Mesenchymal stem cell (in vitro differentiated cells and primary cell): ENCODE measurements at places on chromosomes 6 and 20.

- DNase-seq: no peak
These were observed 116.4 kb downstream of the KIF6 start for GRCh38 chr6:39608652-39609345.

DNA sequence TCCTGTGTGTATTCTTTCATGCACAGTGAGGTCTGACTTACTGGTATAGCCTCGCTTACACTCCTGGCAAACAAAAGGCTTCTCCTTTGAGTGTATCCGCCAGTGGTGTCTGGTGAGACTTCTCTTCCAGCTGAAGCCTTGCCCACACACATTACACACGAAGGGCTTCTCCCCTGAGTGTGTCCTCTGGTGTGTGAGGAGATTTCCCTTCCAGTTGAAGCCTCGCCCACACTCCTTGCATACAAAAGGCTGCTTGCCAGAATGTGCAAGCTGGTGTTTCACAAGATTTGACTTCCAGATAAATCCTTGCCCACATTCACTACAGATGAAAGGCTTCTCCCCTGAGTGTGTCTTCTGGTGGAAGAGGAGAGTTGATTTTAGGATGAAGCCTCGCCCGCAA is 21.5 kb downstream of the ZNF337 start:
- DNase-seq: no peak

- DNase-seq: no peak
These were observed 11.1 kb upstream of the LYRM2 start for GRCh38 chr6:89649682-89650081.

DNA sequence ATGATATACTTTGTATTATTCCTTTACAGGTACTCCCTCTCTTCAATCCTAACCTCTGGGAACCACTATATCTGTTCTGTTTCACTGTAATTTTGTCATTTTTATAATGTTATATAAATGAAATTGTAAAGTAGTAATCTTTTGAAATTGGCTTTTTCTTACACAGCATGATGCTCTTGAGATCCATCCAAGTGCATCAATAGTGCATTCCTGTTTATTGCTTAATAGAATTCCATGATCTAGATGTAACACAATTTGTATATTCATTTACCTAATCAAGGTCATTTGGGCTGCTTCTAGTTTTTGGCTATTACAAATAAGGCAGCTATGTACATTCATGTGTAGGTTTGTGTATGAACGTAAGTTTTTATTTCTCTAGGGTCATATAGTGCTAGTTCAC is 174.6 kb downstream of the KHDC1L start:
- no peak for DNase-seq

DNA sequence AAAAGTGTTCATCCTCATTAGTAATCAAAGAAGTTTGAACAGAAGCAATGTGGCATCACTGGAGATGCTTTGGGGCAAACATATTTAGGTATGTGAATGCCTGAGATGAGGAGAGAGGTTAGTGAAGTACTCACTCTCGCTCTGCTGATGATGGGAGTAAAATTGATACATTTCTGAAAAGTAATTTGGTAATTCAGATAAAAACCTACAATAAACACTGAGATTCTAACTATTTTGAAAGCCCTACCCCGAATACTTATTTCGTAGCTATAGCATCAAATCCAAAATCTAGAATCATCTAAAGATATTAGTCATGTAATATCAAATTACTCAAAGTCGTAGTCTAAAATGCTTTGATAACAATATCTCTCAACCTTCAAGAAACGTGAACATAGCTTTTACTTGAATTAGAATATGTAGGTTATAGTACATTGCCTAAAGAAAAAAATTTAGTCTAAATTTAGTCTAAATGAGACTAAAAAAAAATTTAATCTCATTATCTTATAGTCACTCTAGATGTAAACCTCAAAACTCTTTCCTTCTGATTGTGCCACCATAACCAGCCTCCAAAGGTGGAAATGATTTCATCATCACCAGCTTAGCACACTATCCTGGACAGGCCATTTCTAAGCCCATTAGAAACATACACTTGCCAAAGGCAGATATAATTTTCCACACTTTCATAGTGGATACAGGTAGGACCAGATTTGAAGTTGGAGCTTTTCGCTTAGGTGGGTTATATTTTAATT is 232.5 kb upstream of the TAB2 start:
- DNase-seq: no peak

GRCh38 chr20:61728326-61728725 is 337.4 kb downstream of the TAF4 start:
- no peak for DNase-seq

- DNase-seq: peak; percentile 26
These were observed 299.0 kb upstream of the STXBP5 start for GRCh38 chr6:146905181-146905704.

DNA sequence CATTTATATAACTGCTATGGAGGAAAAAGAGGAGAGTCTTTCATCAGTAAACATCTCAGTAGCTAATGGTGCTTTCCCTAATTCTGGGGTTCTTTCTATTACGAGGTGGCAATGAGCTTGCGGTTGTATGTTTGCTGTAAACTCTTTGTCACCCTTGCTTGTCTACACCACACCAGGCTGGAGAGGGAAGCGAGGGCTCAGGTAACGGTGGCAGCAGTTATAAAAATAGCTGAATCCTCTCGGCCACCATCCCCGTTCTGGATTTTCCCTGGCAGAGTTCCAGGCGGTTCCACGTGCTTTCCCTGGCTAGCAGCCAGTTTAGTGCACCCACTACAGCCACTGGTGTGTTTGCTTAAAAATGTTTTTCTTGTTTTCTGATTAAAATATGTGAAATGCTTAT is 39.0 kb downstream of the MAS1 start:
- DNase-seq: no peak

- DNase-seq: no peak
These were observed 426.2 kb downstream of the BMP2 start for GRCh38 chr20:7193681-7194080.

GRCh38 chr6:127515234-127515793 is 3.8 kb downstream of the MTCL3 start:
- DNase-seq: no peak

GRCh38 chr6:33117811-33118277 is 42.1 kb downstream of the HLA-DPB1 start:
- no peak for DNase-seq

- DNase-seq: no peak
These were observed 153.3 kb downstream of the PKHD1 start for GRCh38 chr6:51934098-51934497.

GRCh38 chr6:7542874-7543624 is 1.6 kb downstream of the DSP start:
- DNase-seq: peak; percentile 72

DNA sequence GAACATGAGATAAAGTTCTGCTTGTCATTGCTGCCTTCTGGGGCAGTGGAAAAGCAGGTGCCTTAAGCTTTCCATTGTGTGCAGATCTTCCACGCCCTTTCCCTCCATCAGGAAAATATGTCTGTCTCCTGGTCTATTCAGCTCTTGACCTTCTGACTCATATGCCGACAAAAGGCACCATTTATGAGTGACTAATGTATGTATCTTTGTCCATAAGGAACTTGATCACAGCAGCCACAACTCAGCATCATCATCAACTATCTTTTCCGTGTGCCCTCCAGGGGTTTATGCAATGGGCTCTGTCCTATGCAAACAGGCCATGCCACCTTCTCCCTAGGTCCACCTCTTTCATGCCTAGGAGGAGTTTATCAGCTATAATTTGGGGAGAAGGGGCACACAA is 102.7 kb upstream of the QKI start:
- peak; percentile 6 for DNase-seq

DNA sequence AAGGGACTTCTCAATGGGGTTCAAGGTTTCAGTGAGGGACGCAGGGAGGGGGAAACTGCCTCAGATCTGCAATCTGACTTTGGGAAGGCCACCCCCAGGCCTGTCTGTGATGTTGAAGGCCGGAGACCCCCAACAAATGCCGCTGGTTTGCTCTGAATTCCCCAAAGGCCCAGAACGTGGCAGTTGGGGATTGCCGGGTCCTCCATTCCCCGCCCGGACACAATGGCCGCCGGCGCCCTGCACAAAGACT is 326 bp upstream of the BCL2L1 start:
- peak; percentile 83 for DNase-seq

DNA sequence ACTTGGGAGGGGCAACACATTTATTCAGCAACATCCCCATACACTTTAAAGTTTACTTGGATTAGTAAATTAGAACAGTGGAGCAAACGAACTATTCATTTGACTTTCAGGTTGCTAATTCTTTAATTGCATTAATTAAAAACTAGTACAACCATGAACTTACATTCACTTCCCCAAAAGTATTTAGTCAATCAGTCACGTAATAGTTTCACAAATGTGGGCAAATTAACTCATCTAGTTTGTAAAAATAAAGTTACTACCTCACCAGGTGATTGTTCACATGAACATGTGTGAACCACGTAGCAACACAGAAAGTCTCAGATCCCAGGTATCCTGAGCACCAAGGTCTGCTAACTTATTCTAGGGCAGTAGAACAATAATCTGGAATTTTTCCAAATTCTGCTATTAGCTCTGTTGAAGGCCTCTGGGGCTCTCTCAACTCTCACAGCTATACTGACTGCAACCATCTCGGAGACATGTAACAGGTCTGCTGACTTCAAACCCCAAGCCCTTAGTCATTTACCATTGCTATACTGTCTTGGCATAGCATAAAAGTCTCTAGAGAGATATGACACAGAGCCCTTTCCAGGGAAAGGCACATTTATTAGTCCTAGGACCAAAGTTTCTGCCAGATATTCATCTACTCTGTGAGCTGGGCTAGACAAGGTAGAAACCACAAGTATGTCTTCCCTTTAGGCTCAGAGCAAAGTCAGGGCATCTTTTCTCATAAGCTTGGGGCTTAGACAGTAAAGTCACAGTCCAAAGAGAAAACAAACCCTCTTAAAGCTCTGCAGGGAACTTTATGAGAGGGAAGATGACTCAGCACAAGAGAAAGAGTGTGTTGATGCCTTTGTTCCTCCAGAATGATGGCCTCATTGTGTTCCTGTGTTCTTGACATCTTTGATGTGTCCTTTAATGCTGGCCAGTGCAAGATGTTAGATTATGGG is 50.9 kb upstream of the CCDC28A start:
- DNase-seq: peak; percentile 91

GRCh38 chr6:56802584-56802983 is 152.3 kb upstream of the BEND6 start:
- DNase-seq: peak; percentile 80

- DNase-seq: no peak
These were observed 6.3 kb upstream of the MROH8 start for GRCh38 chr20:37185686-37186085.

DNA sequence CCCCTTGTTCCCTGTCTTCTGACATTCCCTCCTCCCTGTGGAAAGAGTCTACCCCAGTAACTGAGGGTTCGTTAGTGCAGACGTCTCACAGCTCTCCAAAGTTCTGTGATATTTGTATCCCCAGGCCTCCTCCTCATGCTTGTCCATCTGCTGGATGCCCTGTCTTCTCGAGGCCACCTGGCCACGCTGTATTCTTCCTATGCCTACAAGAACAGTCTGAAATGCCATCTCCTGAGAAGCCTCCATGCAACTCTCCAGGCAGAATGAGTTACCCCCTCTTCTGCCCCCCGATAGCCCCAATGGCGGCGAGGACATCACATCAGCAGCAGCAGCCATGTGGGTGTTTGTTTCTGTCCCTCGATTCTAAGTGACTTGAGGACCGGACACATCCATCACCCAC is 9.3 kb downstream of the ULBP2 start:
- DNase-seq: no peak

GRCh38 chr6:14929291-14929690 is 316.6 kb upstream of the JARID2 start:
- DNase-seq: no peak

DNA sequence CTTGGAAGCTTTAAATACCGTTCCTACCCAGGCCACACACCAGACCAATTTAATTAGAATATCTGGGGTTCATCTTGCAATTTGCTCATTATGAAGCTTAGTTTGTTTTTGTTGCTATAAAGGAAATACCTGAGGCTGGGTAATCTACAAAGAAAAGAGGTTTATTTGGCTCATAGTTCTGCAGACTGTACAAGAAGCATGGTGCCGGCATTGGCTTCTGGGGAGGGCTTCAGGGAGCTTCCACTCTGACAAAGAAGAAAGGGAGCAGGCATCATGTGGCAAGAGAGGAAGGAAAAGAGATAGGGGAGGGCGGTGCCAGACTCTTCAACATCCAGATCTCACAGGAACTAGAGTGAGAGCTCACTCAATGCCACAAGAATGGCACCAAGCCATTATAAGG is 73.6 kb downstream of the RNF182 start:
- DNase-seq: no peak

DNA sequence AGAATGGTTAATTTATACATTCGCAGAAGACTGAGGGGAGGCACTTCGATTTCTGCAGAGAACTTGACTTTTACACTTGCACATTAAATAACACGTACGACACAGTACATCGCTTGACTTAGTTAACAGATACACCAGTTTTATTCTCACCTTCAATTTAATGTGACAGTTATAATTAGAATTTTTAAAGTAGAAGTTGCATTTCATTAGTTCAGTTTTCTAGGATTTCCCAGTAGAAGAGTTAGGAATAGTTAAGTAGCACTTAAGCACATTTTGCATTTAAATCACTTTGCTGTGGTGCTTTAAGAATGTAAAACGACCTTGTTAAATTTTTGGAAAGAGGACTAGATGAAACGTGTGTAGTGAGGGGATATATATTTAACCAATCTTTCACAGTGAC is 1.6 kb upstream of the BEND3 start:
- no peak for DNase-seq

DNA sequence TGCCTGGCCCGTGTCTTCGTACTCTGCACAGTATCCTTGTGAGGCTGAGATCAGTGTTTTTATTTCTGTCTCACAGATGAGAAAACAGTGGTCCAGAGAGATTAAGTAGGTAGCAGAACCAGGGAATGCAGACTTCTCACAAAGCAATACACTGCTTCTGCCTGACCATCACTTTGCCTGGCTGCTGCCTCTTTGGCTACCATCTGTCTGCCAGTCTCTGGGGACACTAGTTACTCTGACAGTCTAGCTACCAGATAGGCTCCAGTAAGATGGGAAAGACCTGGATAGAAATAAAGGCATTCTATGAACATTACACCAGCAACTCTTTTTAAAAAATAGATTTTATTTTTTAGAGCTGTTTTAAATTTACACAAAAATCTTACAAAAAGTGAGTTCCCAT is 96.9 kb downstream of the PHACTR3 start:
- DNase-seq: no peak

DNA sequence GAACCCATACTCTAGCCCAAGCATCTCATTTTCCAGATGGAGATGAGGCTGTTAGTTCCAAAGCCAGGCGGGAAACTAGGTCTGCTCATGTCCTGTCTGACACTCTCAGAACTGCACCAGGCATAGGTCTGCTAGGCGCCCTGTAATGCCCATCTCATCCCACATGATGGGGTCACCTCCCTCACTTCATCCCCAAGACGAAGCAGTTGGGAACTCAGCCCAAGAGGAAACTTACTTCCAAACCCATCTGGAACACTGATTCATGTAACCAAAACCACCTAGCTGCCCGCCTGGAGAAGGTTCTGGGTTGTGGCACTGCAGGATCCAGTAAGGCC is 119.4 kb upstream of the PRND start:
- DNase-seq: peak; percentile 16
